CD4-positive, alpha-beta T cell (primary cell): ENCODE measurements at places on chromosomes 7 and 10. TPM values are rescaled to one million over a fixed set of nuclear protein-coding genes. Genes with fewer than 3 reads are reported as not detected.

DNA sequence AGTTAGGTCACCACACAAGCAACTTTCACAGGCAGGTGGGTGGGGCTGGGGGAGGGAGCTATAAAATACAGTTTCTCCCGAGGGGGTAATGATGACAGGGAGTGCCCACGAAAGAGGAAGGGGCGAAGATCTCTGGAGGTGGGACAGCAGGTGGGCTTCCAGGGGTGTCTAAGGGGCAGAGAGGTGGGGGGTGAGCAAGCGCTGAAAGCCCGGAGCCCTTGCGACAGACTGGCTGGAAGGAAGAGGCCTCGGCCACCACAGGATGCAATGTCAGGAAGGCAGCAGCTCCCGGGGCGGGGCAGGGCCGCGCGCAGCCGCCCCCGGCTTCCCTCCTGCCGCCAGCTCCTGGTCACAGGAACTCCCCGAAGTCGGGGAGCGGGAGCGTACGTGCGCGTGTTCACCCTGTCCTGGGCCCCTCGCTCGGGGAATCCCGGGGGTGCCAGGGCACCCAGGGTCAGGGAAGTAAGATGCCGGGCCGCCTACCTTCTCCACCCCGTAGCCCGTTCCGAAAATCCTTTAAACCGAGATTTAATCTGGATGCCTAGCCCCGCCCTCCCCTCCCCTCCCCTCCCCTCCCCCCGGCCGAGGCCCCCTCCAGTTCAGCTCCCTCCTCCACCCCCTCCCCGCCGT, 105.2 kb upstream of the PPIF start:
- no peak for DNase-seq

GRCh38 chr7:44534501-44534900, 6.6 kb downstream of the NPC1L1 start:
- DNase-seq = no peak

DNA sequence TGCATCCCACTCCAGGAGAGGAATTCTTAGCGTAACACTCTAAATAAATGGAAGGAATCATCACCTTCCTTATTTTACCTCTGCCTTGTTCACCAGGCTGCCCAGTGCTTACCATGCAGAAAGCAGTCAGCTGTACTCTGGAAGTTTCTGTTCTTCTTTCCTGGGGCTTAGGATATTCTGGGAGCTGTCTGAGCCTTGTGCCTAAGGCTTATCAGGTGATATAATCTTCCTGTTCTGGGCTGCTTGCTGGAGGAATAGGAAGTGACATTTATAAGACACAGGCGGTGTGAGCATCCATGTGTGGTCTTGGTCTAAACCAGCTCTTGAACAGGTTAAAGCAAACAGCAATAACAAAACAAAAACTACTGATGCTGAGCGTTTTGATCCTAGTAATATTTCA, 13.5 kb downstream of the KCTD7 start:
- no peak for DNase-seq

GRCh38 chr10:119562097-119562496, 19.6 kb upstream of the RGS10 start:
- DNase-seq = no peak

The TRIL gene
- not detected for total RNA-seq

DNA sequence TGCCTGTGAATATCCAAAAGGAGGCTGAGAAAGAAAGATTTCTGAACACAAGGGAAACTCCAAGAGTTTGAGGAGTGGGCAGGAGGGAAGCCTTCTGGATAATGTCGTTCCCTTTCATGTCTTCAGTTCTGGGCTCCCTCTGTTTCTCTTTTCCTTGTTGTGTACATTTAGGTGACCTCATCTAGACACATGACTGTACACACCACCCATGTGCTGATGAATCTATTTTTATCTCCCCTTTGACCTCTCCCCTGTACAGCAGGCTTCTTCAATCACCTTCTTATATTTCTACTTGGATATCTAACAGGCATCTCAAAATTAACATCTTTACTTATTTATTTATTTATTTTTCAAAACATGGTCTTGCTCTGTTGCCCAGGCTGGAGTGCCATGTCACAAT, 363.1 kb downstream of the GATA3 start:
- DNase-seq = no peak

GRCh38 chr10:71432956-71433767, 36.4 kb downstream of the CDH23 start:
- no peak for DNase-seq

DNA sequence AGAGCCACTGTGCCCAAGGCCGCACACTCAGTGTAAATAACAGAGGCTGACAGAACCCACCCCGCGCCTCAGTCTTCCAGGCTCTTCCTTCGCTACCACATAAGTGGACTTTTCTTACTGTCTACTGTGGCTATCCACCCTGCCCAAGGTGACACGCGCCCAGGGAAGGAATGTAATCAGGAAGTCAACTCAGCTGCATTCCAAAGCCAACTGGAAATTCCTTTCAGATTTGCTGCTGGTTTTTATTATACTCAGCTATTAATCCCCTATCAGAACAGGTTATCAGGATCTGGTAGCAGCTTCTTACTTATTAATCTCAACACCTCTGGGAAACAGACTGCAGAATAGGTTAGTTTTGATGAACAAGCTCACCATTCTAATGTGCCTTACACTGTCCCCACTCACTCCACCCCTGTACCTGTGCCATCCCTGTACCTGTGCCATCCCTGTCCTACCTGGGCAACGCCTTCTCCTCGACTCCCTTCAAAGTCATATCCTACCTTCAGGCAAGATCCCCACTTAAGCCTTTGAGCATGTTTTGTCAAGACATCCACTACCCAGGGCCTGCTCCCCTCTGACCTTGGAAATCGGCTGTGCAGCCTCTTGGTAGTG, 90.7 kb downstream of the NHLRC2 start:
- DNase-seq = no peak

The RPEL1 gene
- total RNA-seq = not detected

DNA sequence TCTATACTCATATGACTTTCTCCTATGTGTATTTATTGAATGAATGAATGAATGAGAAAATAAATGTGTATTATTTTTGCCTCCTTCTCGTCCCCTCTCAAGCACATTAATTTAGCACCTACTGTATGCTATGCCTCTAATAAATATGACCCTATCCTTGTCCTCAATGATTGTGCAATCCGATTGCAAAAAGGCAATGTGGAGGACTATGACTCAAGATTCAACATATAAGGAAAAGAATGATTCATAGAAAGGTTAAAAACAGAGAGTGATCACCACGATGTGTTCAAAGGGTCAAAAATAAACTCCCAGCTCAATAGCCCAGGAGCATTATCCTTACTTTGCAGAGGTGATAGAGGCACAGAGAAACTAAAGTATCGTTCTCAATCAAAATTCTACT, 322.8 kb upstream of the SORCS1 start:
- no peak for DNase-seq

The ADAM22 gene
- total RNA-seq = 0.60 TPM

DNA sequence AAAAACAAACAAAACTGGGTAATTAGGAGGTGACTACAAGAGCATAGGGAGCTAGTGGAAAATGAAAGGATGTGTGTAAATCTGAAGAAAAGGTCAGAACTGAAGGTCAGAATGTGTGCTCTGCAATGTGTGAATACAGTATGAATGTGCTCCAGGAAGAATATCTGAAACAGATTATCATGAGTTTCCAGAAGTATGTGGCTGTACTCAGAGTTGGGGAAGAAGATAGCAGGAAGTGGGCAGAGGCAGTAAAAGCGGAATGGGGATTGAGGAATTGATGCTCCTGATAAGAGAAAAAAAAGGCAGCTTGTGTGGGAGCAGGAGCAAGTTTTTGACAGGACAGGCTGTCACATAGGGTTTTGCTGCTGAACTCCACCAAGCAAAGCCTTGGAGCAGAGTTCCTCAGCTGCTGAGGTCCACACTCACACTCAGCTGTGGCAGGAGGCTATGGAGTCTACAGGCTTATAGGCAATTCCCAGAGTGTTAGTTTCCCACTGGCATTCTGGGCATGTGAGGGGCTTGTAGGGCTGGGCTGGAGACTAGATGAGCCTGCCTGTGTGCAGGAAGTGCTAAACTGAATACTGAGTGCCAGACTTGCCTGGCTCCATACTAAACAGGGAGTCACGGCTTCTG, 22.9 kb downstream of the H2AZ2 start:
- DNase-seq = no peak

- DNase-seq = no peak
Measured at GRCh38 chr10:57314046-57314445, 953.0 kb upstream of the ZWINT start.

The FAM107B gene
- total RNA-seq = 261 TPM

The GALNT17 gene
- not detected for total RNA-seq

DNA sequence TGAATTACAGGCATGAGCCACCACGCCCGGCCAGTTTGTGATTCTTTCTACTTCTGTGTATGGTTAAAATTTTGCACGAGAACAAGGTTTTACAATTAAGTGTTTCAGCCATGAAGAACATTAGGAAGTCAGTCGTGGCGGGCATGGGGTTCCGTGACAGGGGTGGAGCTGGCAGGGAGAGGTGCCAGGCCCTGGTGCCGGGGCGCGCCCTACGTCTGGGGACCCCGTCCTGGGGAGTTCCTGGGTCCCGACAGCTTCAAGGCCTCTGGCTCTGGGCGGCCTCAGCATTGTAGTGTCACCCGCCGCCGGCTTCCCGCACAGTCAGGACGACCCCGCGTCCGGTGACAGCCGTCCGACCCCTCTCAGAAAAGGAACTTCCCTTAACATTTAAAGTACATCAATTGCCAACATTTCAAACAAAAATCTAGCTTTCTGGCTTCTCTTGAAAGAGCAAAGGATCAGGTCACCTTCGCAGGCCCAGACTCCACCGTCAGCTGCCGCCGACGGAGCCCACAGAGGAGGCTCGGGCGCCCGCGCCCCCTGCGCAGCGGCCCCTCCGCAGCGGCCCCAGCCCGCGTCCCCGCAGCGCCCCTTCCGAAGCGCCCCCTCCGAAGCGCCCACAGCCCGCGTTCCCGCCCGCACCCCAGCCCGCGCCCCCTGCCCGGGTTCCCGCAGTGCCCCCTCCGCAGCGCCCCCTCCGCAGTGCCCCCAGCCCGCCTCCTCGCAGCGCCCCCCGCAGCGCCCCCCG, 23.2 kb upstream of the MKI67 start:
- DNase-seq = peak; percentile 24

DNA sequence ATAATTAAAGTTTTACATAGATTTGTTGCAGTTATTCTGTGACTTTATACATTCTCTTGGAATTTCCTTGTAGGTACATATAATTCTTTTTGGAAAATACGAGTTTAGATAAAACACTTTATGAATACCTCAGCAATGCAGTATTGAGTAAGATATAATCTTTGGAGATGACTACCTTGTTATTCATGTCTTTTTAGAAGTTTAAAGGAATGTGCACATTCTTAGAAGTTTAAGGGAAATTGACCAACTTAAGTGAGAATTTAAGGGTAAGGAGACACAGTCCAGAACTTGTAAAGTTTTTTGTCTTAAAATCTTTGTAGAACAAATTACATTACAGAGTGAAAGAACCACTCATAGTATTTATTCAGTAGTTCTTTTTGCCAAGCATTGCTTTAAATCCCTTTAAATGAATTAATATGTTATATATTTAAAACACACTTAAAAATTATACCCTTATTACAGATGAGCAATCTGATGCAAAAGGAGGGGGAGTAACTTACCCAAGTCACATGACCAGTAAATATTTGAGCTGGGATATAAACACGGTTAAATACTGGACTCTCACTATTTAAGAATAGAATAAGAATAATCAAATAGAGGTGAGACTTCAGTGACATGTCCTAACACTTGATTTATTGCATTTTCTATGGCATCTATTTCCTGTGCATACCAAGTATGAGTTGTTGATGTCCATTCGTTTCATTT, 139.5 kb upstream of the FERD3L start:
- DNase-seq = no peak

GRCh38 chr10:60828489-60828852, 50.2 kb downstream of the CDK1 start:
- DNase-seq = no peak

GRCh38 chr7:124364283-124364682, 331.4 kb upstream of the TMEM229A start:
- DNase-seq = no peak

DNA sequence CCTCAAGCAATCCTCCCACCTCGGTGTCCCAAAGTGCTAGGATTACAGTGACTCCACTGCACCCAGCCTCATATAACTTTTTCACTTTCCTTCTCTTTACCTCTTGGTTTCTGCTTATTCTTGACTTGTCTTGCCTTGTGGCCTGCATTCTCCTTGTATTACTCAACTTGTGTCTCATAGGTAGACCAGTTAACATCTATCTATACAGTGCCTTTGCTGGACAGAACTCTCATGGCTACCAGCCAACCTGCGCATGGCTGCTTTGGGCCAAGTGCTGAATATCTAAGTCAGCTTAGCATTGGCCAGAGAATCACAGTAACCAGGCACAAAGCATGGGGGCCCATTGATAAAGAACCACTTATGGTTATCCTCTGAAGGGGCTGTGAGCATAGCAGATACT, 42.6 kb upstream of the ZNRF2 start:
- DNase-seq = no peak

The MYL10 gene
- not detected for total RNA-seq

DNA sequence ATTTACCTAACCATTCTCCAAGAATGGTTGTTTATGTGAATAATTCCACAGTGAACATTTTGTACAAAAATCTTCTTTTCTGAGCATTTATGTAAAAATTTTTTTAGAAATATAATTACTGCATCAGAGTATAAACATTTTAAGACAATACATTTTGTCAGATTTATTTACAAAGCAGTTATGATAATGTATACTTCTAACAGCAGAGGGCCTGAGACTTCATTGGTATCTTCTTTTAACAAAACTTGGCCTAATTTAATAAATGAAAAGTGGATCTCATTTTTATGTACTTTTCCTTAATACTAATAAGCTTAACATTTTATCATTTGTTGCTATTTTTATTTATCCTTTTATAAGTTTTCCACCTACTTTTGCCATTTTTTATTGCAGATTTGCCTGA, 69.4 kb downstream of the HECTD2 start:
- no peak for DNase-seq

GRCh38 chr7:78398576-78398975, 600.0 kb downstream of the PHTF2 start:
- DNase-seq = no peak

The CYP2C18 gene
- total RNA-seq = not detected
